ENCODE measurements at places on chromosomes 6 and 20. TPM values are rescaled to one million over a fixed set of nuclear protein-coding genes. Genes with fewer than 3 reads are reported as not detected.
A peak's percentile ranks its signal among the peaks of the same experiment; 100 is the strongest.

- DNase-seq, result no peak
Measured at GRCh38 chr6:30443657-30444450, 45.5 kb upstream of the HLA-E start.

GRCh38 chr6:142918339-142919042 is 26.5 kb downstream of the HIVEP2 start:
- no peak for DNase-seq

- no peak for DNase-seq
Measured at GRCh38 chr6:113526995-113527394, 330.1 kb upstream of the MARCKS start.

DNA sequence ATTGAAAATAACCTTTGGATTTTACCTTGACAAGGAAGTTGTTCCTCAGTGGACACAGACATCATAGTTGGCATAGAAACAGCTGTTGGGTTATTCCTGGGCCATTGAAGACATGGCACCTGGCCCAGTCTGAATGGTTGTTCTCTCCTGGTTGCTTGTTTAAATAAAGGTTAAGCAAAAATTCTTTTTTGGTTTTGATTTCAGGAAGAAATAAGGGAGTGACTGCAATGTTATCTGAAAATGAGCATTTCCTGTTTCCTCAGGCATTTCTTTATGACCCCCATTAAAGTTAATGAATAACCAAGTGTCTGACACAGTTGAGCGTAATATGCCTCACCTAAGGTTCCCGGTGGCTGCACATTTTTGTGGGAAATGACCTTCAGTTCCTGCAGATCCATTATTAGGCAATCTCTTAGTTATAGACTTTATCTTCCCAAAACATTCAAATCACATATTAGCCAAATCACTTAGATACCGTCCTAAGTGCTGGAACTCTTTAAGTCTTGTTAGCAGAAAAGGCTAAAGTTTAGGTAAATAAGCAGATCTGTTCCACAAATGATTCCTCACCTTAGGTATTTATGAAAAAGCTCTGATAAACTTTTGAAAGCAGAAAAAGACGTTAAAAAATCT is 648.7 kb upstream of the FLRT3 start:
- peak; percentile 12 for DNase-seq

DNA sequence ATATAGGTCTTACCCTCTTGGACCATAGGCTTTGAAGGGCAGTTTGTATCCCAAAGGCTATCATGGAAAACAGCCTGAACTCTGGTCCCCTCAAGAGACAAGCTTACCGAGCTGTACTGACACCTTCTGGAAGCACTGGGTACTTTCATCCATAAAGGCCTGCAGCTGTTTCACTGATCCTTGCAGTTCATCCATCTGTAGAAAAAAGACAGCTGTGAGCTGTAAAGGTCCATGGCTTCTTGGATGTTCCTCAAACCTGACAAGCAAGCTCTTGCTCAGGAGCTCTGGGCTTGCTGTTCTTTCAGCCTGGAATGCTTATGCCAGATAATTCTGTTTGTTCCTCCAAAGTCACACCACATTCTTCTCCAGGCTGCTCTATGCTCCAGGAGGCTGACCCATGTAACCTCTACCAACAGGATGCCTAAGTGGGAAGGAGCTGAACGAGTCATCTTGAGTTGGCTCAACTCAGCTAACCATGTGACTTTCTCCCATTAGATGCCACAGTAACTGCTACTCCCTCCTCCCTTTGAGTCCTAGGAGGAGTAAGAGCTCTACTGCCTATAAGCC is 8.8 kb upstream of the NDRG3 start:
- DNase-seq, result peak; percentile 75

DNA sequence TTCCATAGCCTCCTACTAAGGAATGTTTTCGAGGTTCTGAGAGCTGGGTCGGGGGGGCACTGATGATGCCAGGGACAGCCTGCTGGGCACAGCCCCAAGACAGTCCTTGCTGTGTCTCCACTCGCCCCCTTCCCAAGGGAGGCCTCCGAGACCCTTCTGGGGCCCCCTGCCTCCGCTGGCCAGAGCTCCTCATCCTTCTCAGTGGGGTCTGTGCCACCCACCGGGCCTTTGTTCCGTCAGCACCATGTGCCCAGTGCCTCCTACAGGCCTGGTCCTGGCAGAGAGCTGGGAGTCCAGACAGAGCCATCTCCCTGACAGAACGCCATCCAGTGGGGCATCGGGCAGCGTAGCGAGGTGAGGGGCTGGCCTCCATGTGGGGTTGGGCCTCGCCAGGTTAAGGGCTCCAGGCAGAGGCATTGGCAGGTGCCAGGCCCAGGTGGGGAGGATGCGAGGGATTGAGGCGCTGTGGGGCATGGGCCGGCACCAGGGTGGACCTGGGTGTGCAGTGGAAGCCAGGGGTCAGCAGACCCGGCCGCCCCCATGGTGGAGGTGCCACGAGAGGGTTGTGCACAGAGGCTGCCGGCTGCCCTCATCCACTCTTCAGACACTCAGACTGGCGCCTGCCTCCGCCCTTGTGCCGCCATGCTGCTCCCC is 13.3 kb downstream of the RBM38 start:
- DNase-seq, result no peak

GRCh38 chr6:34746104-34746846 is 11.0 kb upstream of the SNRPC start:
- DNase-seq, result no peak

DNA sequence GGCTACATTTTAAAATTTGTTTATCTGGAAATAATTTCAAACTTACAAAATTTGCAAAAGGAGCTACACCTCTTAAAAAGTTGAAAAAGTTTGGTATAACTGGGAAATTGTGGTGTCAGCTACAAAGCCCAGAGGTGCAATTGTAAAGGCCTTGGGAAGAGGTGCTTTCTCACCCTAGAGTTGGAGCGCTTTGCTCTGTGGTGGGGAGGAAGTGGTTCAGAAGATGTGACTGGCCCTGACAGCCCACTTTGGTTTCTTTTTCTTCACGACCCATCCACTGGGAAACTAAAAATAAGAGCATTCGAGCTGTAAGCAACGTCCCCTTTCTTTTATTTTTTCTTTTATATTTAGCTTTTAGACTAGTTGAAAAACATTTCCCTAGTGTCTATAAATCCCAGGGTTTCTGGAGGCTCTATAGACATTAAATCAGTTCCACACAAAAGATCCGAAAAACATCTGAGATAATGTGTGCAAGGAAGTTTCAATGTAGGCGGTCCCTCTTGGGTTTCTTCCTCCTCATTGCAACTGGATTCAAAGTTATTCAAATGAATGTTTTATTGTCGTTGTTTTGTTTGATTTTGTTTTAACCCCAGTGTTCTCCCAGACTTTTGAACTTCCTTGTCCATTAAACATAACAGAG is 397.8 kb downstream of the KIF16B start:
- DNase-seq, result no peak

- no peak for DNase-seq
Measured at GRCh38 chr20:8399947-8400346, 267.9 kb downstream of the PLCB1 start.

DNA sequence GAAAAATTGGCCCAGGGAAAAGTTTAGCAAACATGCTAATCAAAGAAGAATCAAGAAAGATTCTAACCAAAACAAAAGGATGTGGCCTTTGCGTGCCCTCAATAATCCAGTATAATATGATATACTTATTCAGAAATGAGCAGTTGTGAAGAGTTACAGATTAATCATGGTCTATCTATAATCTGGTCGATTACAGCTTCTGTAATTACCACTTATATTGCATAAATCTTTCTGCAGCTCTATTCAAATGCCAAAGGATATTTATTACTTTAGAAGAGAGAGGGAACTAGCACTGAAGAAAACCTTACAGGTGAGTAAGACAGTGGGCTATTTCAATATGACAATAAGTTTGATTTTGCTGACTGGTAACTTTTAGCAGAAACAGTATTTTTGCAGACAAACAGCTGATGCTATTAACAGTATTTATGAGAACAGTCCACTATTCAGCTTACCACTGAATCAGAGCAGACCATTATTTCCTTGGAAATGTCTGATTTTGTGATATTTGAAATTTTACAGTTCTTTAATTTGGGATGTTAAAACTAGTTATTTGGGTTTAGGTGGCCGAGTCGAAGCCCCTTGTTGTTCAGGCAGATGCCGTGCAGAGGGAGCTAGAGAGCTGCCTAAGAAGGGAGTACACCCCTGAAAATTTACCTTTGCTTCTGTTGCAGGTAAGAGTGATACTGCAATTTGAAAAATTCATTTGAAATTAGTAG is 92.2 kb downstream of the CEP57L1 start:
- DNase-seq, result peak; percentile 34

DNA sequence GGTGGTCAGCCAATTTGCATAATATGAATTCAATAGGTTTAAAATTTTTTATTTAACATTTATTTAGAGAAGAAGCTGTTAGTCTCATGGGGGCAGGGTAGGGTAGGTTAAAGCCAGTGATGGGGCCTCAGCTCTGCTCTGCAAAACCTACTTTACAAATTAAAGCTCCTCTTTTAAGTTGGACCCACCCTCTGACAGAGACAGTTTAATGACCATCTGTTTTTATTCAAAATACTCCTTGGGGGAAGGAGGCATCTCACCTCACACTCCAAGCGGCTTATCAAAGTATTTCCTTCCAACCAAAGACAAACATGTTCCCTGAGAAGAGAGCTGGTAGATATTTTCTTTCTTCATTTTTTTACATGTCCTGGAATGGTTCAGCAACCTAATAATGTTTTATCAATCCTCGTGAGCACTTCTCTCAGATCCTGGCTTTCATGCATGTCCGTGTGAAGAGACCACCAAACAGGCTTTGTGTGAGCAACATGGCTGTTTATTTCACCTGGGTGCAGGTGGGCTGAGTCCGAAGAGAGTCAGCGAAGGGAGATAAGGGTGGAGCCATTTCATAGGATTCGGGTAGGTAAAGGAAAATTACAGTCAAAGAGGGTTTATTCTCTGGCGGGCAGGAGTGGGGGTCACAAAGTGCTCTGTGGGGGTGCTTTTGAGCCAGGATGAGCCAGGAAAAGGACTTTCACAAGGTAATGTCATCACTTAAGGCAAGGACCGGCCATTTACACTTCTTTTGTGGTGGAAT is 184.7 kb downstream of the GJA1 start:
- DNase-seq, result no peak

DNA sequence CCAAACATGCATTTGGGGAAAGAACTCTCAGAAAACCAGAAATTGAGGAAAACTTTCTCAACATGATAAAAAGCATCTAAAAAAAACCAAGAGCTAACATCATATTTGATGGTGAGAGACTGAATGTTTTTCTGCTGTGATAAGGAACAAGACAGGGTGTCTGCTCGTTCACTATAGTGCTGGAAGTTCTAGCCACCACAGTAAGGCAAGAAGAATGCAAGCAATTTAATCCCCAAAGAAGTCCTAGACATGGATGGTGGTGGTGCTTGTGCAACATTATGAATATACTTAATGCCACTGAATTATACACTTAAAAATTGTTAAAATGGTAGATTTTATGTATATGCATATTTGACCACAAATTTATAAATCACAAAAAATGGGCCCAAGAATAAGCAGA is 53.4 kb downstream of the LYRM2 start:
- DNase-seq, result no peak

GRCh38 chr20:32206760-32207625 is 550 bp downstream of the PLAGL2 start:
- DNase-seq, result no peak

- DNase-seq, result no peak
Measured at GRCh38 chr6:72084992-72085569, 198.7 kb downstream of the RIMS1 start.

- DNase-seq, result no peak
Measured at GRCh38 chr6:100420711-100421110, 44.0 kb downstream of the SIM1 start.

DNA sequence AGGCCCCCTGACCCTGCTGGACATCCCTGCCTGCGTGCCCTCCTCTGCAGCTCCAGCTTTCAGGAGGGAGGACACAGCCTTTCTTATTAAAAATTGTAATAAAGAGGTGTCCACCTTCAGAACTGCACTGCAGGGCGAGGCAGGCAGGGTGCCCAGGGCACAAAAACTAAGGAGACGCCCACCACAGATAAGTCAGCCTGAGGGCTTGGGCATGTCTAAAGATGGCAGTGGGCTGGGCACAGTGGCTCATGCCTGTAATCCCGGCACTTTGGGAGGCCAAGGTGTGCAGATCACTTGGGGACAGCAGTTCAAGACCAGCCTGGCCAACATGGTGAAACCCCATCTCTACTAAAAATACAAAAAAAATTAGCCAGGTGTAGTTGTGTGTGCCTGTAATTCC is 7.0 kb upstream of the C20orf144 start:
- DNase-seq, result no peak

DNA sequence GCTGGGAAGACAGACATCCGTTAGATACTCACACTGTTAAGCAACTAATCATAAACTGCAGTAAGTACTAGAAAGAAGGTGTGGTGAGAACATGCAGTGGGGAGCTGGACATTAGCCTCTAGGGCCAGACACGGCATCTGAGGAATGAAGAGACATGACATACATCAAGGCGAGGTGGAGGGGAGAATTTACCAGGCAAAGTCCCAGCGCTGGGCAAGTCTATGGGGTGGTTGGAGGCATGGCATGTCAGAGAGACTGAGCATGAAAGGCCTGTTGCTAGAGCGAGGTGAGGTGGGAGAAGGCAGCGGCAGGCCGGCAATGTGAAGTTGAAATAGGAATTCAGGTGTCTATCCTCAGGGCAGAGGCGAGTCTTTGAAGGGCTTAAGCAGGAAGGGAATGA is 31.8 kb downstream of the SLC24A3 start:
- no peak for DNase-seq

- no peak for DNase-seq
Measured at GRCh38 chr6:84615113-84615850, 149.1 kb downstream of the TBX18 start.

DNA sequence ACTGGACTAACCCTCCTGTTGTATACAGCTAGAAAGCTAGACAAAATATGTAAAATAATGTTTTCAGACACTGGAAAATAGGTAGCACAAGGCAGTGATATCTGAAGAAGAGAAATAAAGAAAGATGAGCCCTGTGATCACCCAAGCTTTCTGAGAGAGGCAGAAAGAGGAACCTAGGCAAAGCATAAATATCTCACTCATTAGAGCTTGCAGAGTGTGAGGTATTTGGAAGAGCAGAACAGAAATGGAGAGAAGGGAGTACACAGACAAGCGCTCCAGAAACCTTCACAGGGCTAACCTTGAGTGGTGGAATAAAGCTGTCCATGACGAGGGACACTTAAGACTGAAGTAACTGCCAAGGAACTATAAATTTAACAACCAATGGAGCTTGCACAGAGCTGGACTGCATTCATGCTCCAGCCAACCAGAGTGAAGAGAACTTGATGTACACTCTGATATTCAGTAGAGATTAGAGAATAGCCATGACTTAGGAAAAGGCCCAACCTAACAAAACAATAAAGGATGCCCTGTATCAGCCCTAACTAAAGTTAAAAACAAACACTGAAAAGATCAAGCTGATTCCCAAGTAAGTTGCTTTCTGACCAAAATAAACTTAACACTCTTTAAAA is 280.9 kb upstream of the STXBP5 start:
- DNase-seq, result no peak

ABRACL gene
- 133 TPM for total RNA-seq

KCNK16 gene
- total RNA-seq, result not detected

SNPH gene
- 13.9 TPM for total RNA-seq

RFX6 gene
- not detected for total RNA-seq

MAP7 gene
- total RNA-seq, result 1.0 TPM

SLC12A5 gene
- total RNA-seq, result 3.4 TPM

All from A172 (cell line).